Right ventricle myocardium inferior (tissue), 1 donor: ENCODE measurements at places on chromosomes 12 and 14. TPM values are rescaled to one million over a fixed set of nuclear protein-coding genes. Genes with fewer than 3 reads are reported as not detected.

KRT73 gene
- not detected for total RNA-seq

CABP1 gene
- total RNA-seq, result 5.5 TPM

CLEC4C gene
- total RNA-seq, result not detected

JDP2 gene
- 27.2 TPM for total RNA-seq

CHGA gene
- not detected for total RNA-seq

RABGGTA gene
- 21.5 TPM for total RNA-seq

SERPINA3 gene
- total RNA-seq, result 112 TPM

NR1H4 gene
- total RNA-seq, result not detected

SPTB gene
- total RNA-seq, result 79.4 TPM

CCDC196 gene
- not detected for total RNA-seq

CLBA1 gene
- 1.9 TPM for total RNA-seq

PLA2G1B gene
- not detected for total RNA-seq

MYO1H gene
- 0.16 TPM for total RNA-seq

TAS2R46 gene
- total RNA-seq, result 0.43 TPM

HAL gene
- total RNA-seq, result 0.68 TPM

ADAM20 gene
- total RNA-seq, result 0.35 TPM

FAM181A gene
- total RNA-seq, result not detected

TMEM229B gene
- 4.2 TPM for total RNA-seq

TMEM30B gene
- 0.30 TPM for total RNA-seq

TOMM20L gene
- not detected for total RNA-seq

SERPINA12 gene
- not detected for total RNA-seq

ADGRD1 gene
- total RNA-seq, result 89.1 TPM

KIF26A gene
- 6.4 TPM for total RNA-seq
